ENCODE measurements at places on chromosomes 4 and X.

- peak; percentile 40 for DNase-seq
These were observed 1.4 kb upstream of the C4orf50 start for GRCh38 chr4:6019316-6020263.

DNA sequence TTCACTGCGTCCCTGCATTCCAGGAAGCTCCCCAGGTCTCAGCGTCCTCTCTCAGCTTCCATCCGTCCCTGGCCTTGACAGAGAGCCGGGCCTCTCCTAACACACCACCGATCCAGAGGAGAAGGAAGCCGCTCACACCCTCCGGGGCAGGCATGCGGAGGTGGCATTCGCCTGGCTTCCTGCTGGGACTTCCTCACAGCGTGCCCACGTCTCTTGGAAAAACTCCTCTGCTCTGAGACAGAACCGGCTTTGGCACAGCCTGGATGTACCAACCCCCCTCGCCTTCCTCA is 3.2 kb downstream of the CTAG2 start:
- no peak for DNase-seq

DNA sequence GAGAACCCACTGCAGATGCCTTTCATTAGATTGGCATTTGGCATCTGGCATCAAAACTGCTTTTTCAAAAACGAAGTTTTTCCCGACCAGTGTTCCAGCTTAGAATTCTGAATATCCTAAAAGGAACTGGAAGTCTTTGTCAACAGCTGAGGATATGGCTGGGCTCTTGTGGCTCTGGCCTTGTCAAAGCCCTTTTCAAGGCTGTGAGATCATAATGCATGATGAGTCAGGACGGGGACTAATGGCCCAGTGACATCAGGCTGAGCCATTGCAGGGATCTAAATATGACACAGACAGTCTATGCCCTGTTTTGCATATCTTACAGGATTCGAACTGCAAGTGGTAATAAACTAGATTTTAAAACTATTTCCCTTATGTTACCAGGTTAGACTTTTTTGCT is 306.4 kb downstream of the PTTG2 start:
- DNase-seq: no peak

DNA sequence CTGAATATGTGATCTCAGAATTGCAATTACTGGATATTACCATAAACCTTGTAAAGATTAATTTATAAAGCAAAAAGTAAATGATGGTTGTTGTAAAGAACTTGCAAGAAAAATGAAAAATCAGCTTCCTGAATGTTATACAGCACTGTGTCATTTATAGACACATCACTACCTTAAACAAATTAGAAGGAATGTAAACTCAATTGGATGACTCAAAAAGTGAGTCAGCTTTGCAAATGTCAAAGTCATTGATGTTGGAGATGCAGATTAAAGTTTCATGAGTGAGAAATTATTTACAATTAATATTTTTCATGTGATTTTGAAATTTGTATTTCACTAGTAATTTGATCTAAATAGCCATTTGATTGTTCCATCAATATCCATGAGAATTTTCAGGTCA is 193.2 kb downstream of the RAPGEF2 start:
- no peak for DNase-seq

DNA sequence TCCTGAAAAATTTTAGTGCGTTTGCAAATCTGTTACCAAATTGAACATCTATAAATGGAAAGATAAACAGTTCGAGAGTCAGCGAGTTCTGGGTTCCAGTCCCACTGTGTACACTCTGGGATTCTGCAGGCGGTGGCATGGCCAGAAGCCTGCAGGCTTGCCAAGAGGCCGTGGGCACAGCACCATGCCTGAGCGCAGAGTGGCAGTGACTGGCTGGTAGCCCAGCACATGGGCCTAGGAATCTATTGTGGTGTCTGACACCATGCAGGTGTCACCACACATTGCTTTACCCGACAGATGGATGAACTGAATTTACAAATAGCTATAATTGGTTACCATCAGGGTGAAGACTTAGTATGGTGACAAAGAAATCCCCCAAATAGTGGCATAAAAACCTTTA is 71.7 kb upstream of the TLR3 start:
- DNase-seq: no peak

DNA sequence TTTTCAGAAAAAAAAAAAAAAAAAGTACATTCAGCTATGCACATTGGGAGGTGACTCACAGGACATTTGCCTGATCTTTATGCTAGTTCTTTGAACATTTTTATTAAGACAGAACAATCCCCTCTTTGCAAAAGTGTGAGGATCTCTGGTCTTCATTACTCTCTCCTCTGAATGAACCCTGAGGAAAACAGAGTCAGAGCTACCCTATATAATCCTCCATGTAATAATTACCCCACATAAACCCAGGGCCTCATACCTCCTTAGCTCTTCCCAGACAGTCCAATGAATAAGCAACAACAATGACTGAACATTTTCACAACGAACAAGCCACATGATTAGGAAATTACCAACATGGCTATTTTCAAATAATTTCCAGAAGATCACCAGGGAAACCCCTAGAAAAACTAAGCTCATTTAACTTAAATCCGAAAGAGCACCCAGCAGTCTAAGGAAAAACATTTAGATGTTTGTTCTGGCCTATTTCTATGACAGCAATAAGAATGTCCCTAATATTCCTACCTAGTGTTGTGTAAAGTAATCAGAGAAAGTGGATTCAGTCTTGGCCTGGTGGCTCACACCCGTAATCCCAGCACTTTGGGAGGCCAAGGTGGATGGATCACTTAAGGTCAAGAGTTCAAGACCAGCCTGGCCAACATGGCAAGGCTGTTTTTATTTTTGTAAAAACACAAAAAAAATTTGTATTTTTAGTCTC is 37.8 kb downstream of the TBC1D9 start:
- no peak for DNase-seq

- DNase-seq: no peak
These were observed 226.1 kb upstream of the ANXA3 start for GRCh38 chr4:78325271-78326157.

DNA sequence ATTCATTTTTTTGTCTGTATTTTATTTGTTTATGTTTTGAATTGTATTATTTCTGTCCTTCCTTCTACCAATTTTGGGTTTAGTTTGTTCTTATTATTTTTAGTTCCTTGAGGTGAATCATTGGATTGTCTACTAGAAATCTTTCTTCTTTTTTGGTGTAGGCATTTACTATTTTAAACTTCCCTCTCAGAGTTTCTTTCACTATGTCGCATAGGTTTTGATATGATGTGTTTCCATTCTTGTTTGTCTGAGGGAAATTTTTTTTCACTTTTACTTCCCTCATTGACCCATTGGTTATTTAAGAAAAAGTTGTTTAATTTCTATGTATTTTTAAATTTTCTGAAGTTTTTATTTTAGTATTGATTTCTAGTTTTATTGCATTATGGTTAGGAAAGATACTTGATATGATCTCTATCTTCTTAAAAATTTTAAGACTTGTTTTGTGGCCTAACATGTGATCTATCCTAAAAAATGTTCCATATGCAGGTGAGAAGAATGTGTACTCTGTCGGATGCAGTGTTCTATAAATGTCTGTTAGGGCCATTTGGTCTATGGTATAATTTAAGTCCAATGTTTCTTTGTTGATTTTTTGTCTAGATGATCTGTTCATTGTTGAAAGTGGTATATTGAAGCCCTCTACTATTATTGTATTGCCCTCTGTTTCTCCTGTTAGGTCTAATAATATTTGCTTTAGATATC is 68.8 kb downstream of the IL15 start:
- DNase-seq: no peak

DNA sequence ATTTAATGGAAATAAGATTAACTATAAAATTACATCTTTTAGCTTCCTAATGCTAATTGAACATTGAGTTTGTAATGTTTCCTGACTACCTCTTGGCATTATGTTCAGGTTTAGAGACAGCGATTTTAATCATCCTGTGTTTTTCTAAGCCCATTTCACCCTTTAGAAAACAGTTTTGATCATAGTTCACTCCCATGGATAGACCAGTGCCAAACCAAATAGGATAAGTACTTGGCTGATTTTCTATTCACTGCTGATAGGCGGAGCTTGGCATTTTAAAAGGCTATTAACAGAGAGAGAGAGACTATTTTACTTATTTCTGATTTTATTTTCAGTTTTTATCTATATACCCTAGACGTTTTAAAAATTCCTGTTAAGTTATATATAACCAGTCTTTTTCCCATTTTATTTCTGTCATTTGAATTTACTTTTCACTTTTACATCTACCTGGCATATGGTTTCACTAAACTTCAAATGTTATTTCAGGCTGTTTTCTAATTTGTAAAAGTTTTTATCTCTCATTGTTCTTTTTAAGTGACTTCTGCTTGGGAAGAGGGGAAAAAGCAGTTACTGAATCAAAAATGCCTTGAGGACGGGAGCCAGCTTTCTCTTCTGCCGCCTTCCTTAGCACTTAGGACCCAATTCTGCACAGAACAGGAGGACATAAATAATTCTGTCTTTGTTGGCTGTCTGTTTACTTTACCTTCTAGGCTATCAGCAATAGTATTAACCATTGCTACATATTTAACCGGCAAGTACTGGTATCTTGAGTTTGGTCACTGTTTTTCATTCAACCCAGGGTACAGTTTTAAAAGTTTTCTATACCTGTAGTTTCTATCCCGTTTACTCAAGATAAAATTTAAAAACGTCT is 46.4 kb downstream of the SGMS2 start:
- DNase-seq: no peak

DNA sequence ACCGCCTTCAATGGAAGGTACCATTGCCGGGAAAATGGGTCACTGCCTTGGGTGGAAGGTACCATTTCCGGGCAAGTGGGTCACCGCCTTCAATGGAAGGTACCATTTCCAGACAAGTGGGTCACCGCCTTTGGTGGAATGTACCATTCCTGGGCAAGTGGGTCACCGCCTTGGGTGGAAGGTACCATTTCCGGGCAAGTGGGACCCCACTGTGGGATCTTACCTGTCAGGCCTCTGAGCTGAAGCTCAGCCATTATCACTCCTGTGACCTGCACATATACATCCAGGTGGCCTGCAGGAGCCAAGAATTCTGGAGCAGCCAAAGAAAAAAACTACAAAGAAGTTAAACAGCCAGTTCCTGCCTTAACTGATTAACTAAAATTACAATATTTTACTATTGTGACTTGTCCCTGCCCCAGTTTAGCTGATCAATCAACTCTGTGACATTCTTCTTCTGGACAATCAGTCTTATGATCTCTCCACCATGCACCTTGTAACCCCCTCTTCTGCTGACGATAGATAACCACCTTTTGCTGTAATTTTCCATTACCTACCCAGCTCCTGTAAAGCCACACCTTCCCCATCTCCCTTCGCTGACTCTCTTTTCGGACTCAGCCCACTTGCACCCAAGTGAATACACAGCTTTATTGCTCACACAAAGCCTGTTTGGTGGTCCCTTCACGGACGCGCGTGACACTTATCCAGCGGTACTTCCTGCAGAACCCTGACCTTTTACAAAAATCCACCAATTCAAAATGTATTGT is 313.2 kb downstream of the DHRSX start:
- DNase-seq: no peak

DNA sequence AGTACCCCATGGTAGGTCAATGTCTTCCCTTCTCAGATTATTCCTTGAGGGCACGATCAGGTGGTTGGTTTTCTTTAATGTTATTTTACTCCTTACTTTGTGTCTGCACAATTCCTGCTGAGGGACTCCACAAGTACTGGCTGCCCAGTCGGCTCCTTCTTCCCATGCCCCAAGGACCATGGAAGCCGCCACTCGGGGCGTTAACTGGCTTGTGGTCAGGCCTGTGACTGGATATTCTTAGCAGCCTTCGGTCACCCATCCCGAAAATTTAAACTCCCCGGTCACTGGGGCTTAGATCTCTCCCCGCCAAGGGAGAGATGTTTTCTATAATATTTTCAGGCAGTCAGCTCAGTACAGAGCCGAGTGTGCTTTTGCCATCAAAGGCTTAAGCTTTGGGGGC is 24.7 kb upstream of the BCOR start:
- no peak for DNase-seq

- DNase-seq: no peak
These were observed 385 bp downstream of the LYAR start for GRCh38 chr4:4289597-4289940.

DNA sequence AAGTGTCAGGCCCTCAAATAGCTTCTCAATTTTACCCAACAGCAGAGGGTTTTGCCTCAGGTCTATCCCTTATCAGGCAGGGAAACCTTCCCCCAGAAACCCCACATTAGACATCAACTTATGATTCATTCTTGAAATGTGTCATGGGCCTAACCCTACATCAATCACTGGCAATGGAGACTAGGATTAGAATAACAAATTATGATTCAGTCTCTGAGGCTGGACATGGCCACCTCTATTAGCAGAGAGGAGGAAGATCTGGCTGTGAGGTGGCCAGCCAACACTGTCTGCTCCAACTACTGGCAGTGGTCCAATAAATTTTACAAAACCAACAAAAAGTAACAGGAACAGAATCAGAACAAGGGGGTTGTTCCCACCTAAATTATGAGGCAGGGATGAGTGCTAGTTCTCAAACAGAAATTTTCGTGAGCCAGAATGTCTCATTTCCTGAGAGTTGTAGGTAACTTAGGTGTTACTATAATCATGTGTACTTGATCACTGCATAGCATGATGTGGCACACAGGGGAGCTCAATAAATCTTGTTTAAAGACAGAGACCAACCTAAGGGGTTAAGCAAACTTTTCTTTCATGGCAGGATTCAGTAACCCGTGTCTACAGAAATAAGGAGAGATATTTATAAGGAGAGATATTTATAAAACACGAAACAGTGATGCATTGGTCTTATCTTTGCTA is 126.8 kb downstream of the NFKB1 start:
- DNase-seq: no peak

- no peak for DNase-seq
These were observed 52.5 kb downstream of the LHFPL1 start for GRCh38 chrX:112627206-112627605.

- DNase-seq: no peak
These were observed 67.8 kb upstream of the ANXA3 start for GRCh38 chr4:78483811-78484210.

DNA sequence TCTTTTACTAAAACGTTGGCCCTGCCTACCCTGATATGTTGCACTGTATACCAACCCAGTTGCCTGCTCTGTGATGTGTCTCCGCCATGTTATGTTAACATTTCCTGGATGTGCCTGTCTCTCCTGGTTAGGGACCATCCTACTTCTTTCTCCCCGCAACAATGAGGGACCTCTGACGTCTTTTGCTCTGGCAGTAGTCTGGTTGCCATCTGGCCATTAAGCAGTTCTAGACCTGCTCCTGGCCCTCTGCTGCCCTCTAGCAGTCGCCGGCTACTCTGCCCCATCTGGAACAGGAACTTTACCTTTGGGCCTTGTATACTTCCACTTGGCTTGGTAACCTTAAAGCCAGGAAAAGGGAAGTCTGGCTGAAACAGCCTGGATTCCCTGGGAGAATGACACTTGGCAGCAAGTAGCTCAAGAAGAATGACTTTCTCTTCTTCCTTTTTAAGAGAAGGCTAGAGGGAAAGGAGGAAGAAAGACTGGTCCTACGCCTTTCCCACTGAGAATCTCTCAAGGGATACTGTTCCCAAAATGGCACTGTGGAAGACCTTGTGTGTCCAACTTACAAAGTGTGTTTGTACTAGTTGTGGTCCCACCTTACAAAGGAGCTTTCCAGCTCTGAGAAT is 63.5 kb downstream of the GPC3 start:
- peak; percentile 41 for DNase-seq

GRCh38 chr4:134747108-134747805 is 545.7 kb upstream of the PABPC4L start:
- DNase-seq: no peak

GRCh38 chr4:7157666-7158065 is 34.7 kb upstream of the SORCS2 start:
- DNase-seq: no peak

- peak; percentile 79 for DNase-seq
These were observed 51.0 kb downstream of the ADGRL3 start for GRCh38 chr4:61251129-61251528.
